ENCODE measurements at places on chromosomes 2 and 18.

GRCh38 chr2:225008935-225009334 lies 33.3 kb downstream of the DOCK10 start:
- no peak for DNase-seq

GRCh38 chr2:147689220-147689909 lies 155.5 kb upstream of the ACVR2A start:
- DNase-seq: no peak

- no peak for DNase-seq
These were observed 289.4 kb downstream of the ALK start for GRCh38 chr2:29632018-29632417.

GRCh38 chr2:74707837-74708236 lies 53.8 kb downstream of the SEMA4F start:
- no peak for DNase-seq

GRCh38 chr2:239970004-239970623 lies 55.0 kb downstream of the NDUFA10 start:
- no peak for DNase-seq
